ENCODE measurements at places on chromosomes 12 and 14.

DNA sequence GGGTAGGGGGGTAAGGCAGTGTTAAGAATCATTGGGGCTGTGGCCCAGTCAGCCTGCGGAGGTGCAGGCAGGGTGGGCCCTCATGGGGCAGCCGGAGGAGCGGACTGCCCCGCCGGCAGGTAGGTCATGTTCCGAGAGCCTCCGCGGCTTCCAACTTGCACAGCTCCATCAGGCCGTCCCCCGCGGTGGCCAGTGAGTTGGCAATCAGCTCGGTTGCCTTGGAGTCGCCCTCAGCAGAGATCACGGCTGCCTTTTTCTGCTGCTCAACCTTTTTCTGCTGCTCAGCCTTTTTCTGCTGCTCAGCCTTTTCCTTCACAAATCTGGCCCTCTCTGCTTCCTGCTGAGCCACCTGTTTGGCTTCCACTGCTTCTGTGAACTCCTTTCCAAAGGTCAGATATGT, 41.1 kb upstream of the CSRNP2 start:
- peak; percentile 79 for DNase-seq

DNA sequence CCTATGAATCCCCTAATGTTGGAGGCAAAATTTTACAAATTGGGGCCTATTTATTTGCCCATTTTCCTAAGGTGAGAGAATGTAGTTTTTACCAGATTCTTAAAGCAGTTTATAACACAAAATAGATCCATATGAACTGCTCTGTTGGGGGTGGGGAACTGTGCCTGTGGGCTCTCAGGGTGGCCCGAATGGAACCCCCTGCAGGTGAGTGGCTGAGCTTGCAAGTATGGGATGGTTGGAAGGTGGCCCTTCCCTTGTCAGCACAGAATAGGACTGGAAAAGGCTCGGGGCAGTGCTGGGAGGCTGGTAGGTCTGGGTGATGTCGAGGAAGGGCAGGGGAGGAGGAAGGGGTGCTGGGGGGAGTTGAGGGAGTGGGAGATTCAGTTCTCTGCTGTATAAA, 4.9 kb downstream of the VSX2 start:
- no peak for DNase-seq

GRCh38 chr12:2460051-2460670, 334.6 kb upstream of the FKBP4 start:
- DNase-seq, result no peak

GRCh38 chr14:32545506-32546210, 216.6 kb downstream of the AKAP6 start:
- no peak for DNase-seq

GRCh38 chr14:20441461-20441860, 5.5 kb upstream of the KLHL33 start:
- DNase-seq, result no peak

- DNase-seq, result no peak
These were observed 123.0 kb downstream of the GLT1D1 start for GRCh38 chr12:128976120-128976738.

DNA sequence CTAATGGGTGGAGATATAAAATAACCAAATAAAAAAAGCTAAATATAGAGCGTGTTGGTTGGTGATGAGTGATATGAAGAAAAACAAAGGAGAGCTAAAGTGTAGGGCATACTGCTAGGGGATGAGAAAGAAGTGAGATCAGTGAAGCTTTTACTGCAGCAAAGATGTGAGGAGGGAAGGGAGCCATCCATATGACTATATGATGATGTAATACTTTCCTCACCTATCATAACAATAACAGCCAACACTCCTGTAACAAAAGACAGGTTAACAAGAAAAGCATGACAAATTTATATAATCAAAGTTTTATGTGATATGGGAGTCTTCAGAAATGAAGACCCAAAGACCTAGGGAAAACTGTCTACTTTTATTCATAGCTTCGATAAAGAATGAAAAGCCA, 57.4 kb upstream of the LRFN5 start:
- DNase-seq, result no peak

- peak; percentile 24 for DNase-seq
These were observed 2.5 kb upstream of the DACT1 start for GRCh38 chr14:58635091-58635830.

GRCh38 chr12:52228366-52228765, 4.7 kb upstream of the KRT7 start:
- no peak for DNase-seq

- no peak for DNase-seq
These were observed 1.7 kb downstream of the C12orf76 start for GRCh38 chr12:110046451-110047187.

GRCh38 chr12:58668233-58668632, 252.1 kb downstream of the LRIG3 start:
- DNase-seq, result no peak

DNA sequence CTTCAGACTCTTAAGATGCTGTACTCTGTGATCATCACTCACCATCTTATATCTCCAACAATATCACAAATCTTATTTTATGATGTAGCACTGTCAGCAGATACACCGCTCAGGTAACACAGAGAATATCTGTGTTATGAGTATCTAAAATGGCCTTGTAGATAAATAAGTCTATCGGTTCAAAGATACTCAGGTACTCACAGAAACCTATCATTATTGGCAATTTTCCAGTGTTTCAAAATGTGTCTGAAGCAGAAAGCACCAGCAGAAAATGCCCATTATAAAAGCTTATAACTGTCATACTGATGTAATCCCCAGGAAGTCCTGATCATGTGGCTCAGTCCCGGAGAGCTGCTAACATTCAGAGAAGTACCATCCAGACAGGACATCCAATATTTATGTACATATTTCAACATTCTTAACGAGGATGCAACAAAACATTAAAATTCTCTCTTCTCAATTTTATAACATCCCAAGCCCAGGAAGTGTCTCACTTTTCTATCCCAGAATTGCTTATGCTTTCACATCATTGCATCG, 190.7 kb upstream of the LMNTD1 start:
- no peak for DNase-seq

GRCh38 chr12:43022838-43023237, 433.3 kb upstream of the PRICKLE1 start:
- no peak for DNase-seq

DNA sequence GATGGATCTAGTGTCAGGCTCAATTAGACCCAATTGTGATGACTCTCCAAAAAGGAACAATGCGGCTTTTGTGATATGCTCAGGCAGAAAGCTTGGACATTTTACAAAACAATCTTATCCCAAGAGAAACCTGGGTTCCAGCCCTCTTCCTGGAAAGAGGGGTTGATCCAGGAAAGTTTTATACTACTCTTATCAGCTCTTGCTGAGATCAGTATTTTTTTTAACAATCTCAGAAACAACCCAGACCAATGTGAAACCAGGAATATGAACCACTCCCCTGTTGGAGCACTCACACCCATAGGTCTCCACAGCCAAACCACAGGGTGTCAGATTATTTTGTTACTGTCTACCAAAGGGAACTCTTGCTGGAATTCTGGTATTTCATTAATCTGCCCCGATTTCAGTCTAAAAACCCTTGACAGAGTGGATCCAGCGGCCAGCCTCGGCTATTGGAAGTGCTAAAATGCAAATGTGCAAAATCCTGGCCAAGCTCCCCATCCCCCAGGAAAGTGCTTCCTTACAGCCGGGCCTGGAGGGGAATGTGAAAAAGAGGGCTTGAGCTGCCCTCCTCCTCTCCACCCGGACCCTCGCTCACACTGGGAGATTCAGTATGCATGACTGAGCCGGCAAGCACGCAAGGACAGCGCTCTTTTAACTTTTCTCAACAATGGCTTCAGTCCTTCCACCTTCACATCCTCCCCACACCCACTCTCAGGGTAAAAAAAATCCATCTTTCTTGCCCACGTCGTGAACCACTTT, 4.0 kb downstream of the FBXL14 start:
- no peak for DNase-seq

DNA sequence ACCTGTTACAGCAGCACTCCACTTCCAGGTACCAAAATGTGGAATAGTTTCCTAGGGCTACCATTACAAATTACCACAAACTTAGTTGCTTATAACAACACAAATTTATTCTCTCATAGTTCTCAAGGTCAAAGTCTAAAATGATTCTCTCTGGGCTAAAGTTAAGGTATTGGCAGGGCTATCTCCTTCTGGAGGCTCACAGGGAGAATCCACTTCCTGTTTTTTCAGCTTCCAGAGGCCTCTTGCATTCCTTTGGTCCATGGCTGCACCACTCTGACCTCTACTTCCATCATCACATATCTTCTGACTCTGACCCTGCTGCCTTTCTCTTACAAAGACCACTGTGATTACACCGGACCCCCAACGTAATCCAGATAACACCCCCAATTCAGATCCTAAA, 2.9 kb upstream of the GARIN6 start:
- no peak for DNase-seq

- DNase-seq, result no peak
These were observed 136.8 kb upstream of the NTF3 start for GRCh38 chr12:5295151-5295550.

DNA sequence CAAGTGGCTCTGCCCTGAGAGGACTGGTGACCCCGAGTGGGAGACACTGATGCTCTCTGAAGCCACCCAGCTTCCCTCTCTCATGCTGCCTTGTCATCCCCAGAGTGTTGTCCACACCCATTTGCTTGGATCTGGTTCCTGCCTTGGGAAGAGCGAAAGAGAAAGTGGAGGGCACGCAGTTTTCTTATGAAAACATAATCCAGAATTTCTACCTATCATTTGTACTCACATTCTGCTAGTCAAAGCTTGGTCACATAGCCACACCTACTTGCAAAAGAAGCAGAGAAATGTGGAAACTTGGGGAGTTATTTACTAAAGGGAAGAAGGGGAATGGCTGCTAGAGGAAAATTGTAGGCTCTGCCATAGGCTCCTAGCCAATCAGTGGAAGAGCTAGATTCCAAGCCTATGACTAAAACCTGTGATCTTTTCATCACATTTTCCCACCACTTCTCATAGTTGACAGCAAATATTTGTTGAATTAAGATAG, 326.3 kb downstream of the ZFP36L1 start:
- no peak for DNase-seq
